ENCODE measurements at places on chromosomes 16 and 17. TPM values are rescaled to one million over a fixed set of nuclear protein-coding genes. Genes with fewer than 3 reads are reported as not detected.

CIITA gene
- 1.5 TPM for total RNA-seq

STH gene
- not detected for total RNA-seq

C16orf74 gene
- total RNA-seq: 1.6 TPM

PERCC1 gene
- 0.25 TPM for total RNA-seq

IKZF3 gene
- 43.9 TPM for total RNA-seq

SPG7 gene
- total RNA-seq: 63.1 TPM

SDR42E2 gene
- total RNA-seq: not detected

ITGAL gene
- 233 TPM for total RNA-seq

GUCY2D gene
- total RNA-seq: not detected

CACNA1H gene
- 0.35 TPM for total RNA-seq

PTGES3L gene
- total RNA-seq: 0.95 TPM

KRT13 gene
- not detected for total RNA-seq

Data from activated naive CD8-positive, alpha-beta T cell treated with anti-CD3 and anti-CD28 coated beads for 36 hours (primary cell).